Esophagus muscularis mucosa (tissue), 4 donors: ENCODE measurements at places on chromosomes 4 and X. TPM values are rescaled to one million over a fixed set of nuclear protein-coding genes. Genes with fewer than 3 reads are reported as not detected.

- DNase-seq = no peak
- no peaks in the 10 kb centered on the region for H3K36me3 ChIP-seq
- no peaks in the 10 kb centered on the region for H3K4me1 ChIP-seq
- H3K4me3 ChIP-seq = no peak overlapping the region
- H3K27ac ChIP-seq = peak overlapping the region; percentile 74
Observed at GRCh38 chrX:10101269-10101668, 55.5 kb upstream of the CLCN4 start.

DNA sequence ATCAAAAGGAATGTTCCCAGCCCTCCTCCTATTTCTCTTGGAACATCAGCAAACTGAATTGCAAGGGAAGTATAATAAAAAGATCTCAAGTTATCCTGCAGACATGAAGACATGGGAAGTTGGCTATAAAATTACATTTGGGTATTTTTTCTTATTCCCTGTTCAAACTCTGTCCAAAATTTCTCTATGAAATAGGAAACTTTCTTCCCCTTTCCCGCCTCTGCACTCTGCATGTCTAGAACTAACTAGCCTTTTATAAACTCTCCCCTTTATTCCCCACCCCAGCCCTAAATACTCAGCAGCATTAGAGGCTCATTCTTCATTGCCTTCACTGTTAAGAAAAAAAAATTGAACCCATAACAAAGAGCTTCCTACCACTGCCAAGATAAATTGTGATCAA lies 126.7 kb upstream of the EDNRA start:
- no peak for DNase-seq
- no peaks in the 10 kb centered on the region for H3K4me1 ChIP-seq
- no peak overlapping the region for H3K27ac ChIP-seq
- no peaks in the 10 kb centered on the region for H3K27me3 ChIP-seq
- H3K36me3 ChIP-seq = no peaks in the 10 kb centered on the region

- no peaks in the 10 kb centered on the region for H3K4me1 ChIP-seq
- no peak overlapping the region for H3K4me3 ChIP-seq
- H3K27ac ChIP-seq = no peak overlapping the region
Observed at GRCh38 chr4:1491328-1492141, 85.3 kb upstream of the NKX1-1 start.

GRCh38 chr4:100838286-100838685 lies 320.5 kb upstream of the EMCN start:
- no peaks in the 10 kb centered on the region for H3K36me3 ChIP-seq
- H3K4me3 ChIP-seq = no peak overlapping the region
- DNase-seq = no peak

GRCh38 chr4:71253545-71253944 lies 85.3 kb upstream of the SLC4A4 start:
- no peaks in the 10 kb centered on the region for H3K36me3 ChIP-seq
- no peak overlapping the region for H3K4me3 ChIP-seq
- no peaks in the 10 kb centered on the region for H3K27me3 ChIP-seq
- H3K27ac ChIP-seq = no peak overlapping the region

GRCh38 chr4:159014859-159015258 lies 88.0 kb upstream of the RAPGEF2 start:
- peaks cover 6% of the 10 kb centered on the region for H3K4me1 ChIP-seq
- no peak overlapping the region for H3K27ac ChIP-seq
- H3K4me3 ChIP-seq = no peak overlapping the region
- no peaks in the 10 kb centered on the region for H3K36me3 ChIP-seq

GRCh38 chr4:175421506-175421905 lies 390.6 kb downstream of the GPM6A start:
- no peaks in the 10 kb centered on the region for H3K27me3 ChIP-seq
- H3K4me3 ChIP-seq = no peak overlapping the region
- DNase-seq = no peak
- H3K27ac ChIP-seq = no peak overlapping the region

GRCh38 chrX:17521871-17522693 lies 147.1 kb downstream of the NHS start:
- no peaks in the 10 kb centered on the region for H3K27me3 ChIP-seq
- no peak overlapping the region for H3K4me3 ChIP-seq
- no peaks in the 10 kb centered on the region for H3K36me3 ChIP-seq
- DNase-seq = no peak
- H3K4me1 ChIP-seq = peaks cover 7% of the 10 kb centered on the region
- no peak overlapping the region for H3K27ac ChIP-seq

DNA sequence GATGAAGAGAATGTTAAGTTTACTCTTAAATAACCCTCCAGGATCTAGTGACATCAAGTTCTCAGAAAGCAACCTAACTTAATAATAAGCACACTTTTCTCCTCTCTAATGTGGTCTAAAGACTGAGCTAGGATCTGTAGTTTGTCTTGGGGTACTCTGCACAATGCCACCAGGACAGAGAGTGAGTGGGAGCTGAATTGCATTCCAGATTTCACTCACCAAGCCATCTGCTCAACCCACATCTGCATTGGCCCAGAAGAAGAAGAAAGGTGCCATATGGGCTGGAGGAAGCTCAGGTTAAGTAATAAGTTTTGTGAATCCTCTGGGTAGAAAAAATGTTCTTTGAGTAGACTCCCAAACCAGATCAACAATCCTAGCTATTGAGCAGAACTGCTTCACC lies 384.6 kb downstream of the PPP3CA start:
- no peak overlapping the region for H3K4me3 ChIP-seq
- H3K27ac ChIP-seq = no peak overlapping the region
- DNase-seq = no peak
- H3K36me3 ChIP-seq = no peaks in the 10 kb centered on the region
- H3K27me3 ChIP-seq = no peaks in the 10 kb centered on the region

DNA sequence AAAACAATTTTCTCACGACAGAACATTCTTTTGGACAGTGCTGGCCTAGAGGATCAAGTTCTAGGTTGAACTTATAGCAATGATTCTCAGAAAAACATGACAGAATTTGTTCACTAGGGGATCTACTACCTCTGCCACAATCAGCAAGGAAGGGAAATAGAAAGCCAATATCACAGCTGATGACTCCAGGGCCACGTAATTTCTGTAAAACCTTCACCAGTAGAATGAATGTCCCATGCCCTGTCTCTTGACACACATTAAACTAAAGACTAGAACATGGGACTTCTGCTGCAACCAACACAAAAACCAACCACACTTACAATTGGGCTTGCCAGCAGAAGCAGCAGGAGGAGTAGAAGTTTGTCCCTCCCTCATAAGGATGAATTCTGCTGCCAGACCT lies 86.0 kb upstream of the NPFFR2 start:
- H3K4me3 ChIP-seq = no peak overlapping the region
- H3K27ac ChIP-seq = no peak overlapping the region
- no peaks in the 10 kb centered on the region for H3K36me3 ChIP-seq
- DNase-seq = no peak
- no peaks in the 10 kb centered on the region for H3K4me1 ChIP-seq
- H3K27me3 ChIP-seq = no peaks in the 10 kb centered on the region

GRCh38 chr4:44493924-44494323 lies 45.3 kb upstream of the KCTD8 start:
- H3K4me1 ChIP-seq = no peaks in the 10 kb centered on the region
- no peak overlapping the region for H3K27ac ChIP-seq
- H3K4me3 ChIP-seq = no peak overlapping the region
- no peaks in the 10 kb centered on the region for H3K36me3 ChIP-seq
- DNase-seq = no peak

GRCh38 chr4:176563591-176563990 lies 229.1 kb downstream of the VEGFC start:
- no peak for DNase-seq
- no peaks in the 10 kb centered on the region for H3K27me3 ChIP-seq
- H3K36me3 ChIP-seq = no peaks in the 10 kb centered on the region

GRCh38 chr4:56077676-56078075 lies 128.9 kb downstream of the CEP135 start:
- H3K4me1 ChIP-seq = no peaks in the 10 kb centered on the region
- H3K27me3 ChIP-seq = no peaks in the 10 kb centered on the region
- no peak overlapping the region for H3K27ac ChIP-seq
- DNase-seq = no peak
- H3K36me3 ChIP-seq = no peaks in the 10 kb centered on the region
- H3K4me3 ChIP-seq = no peak overlapping the region

DNA sequence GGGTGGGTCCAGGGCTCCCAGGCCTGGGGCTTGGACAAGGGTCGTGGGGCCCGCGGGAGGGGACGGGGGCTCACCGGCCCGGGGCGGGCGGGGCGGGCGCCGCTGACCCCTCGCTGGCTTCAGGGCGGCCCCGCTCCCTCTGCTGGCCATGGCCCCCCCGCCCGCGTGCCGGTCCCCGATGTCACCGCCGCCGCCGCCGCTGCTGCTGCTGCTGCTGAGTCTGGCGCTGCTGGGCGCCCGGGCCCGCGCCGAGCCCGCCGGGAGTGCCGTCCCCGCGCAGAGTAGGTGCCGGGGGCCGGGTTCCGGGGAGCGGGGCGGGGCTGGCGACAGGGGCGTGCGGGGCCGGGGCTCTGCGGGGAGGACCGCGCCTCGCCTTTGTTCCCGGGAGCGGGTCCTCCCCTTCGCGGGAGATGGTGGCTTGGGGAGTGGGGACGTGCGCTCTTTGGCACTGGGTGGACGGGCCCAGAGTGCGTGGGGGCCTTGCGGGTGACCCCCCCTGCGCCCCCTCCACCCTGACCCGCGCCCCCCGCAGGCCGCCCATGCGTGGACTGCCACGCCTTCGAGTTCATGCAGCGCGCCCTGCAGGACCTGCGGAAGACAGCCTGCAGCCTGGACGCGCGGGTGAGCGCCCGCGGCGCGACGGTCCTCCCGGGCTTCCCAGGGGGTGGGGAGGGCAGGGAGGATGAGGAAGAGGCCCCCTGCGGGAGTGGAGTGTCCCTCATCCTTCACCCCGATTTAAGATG lies 16.8 kb upstream of the NAT8L start:
- no peaks in the 10 kb centered on the region for H3K36me3 ChIP-seq
- no peak for DNase-seq
- H3K27me3 ChIP-seq = peaks cover 84% of the 10 kb centered on the region
- peaks cover 34% of the 10 kb centered on the region for H3K4me1 ChIP-seq
- peak overlapping the region; percentile 65 for H3K4me3 ChIP-seq

DNA sequence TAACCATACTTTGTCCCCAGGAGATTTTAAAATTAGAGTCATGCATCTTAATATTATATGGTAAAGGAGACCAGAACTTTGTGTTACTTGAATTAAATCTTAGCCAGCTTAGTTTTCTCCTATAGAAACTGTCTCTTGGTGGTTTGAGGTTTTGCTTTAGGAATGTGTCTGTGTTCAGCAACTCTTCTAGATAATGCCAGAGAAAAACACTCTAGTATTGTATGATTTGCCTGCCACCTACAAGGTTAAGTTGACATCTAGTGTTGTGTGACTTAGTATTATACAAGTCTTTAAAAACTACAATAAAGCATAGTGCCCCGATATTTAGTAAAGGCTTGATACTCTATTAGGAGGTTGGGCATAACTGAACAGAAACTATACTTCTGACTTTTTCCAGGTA lies 2.1 kb downstream of the UGT8 start:
- DNase-seq = no peak
- H3K27me3 ChIP-seq = peaks cover 5% of the 10 kb centered on the region
- H3K27ac ChIP-seq = no peak overlapping the region

GRCh38 chr4:123825596-123826291 lies 429.1 kb downstream of the SPRY1 start:
- H3K27ac ChIP-seq = no peak overlapping the region
- H3K36me3 ChIP-seq = no peaks in the 10 kb centered on the region
- peaks cover 29% of the 10 kb centered on the region for H3K4me1 ChIP-seq
- DNase-seq = no peak

DNA sequence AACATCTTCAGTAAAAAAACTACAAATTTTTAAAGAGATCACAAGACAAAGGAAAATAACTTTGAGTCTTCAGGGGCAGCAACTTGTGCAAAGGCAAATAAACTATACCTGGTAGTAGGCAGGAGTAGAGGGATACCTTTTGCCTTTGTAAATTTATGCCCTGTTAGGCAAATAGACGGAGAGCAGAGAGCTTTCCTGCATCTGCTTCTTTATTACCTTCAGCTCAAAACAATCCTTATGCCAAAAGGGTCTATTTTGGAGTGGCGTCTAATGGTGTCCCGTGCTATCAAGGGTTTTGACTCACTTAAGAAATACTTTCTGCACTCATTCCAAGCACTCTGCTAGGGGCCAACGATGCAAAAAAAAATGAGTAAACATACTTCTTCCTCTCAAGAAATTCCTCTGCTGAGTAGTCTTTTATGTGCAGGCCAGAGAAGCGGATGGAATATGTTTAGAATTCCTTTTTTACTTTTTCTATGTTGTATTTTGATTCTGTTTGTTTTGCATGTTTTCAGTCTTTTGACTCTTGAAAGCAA lies 131.9 kb downstream of the ANXA5 start:
- DNase-seq = no peak
- H3K36me3 ChIP-seq = no peaks in the 10 kb centered on the region
- no peaks in the 10 kb centered on the region for H3K4me1 ChIP-seq
- no peak overlapping the region for H3K4me3 ChIP-seq
- no peaks in the 10 kb centered on the region for H3K27me3 ChIP-seq
- no peak overlapping the region for H3K27ac ChIP-seq

DNA sequence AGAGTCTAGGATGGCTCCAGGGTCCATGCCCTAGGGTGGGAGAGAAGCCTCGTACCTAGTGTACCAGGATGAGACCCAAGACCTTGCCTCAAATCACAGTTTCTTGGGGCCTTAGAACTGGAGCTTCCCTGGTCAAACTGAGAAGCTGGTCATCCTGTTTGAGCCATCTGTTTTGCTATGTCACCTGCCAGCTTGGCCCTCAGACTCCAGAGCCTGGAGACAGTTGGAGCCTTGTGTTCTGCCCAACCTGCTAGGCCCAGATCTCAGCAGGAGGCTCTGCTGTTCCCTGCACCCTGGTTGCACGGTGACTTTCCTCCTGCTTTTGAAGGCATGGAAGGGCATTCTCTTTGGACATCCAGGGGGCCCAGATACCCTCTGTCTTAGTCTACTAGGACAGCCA lies 206.3 kb upstream of the ATP6AP2 start:
- H3K36me3 ChIP-seq = no peaks in the 10 kb centered on the region
- no peak overlapping the region for H3K4me3 ChIP-seq
- H3K27me3 ChIP-seq = no peaks in the 10 kb centered on the region
- H3K4me1 ChIP-seq = no peaks in the 10 kb centered on the region
- no peak for DNase-seq

GRCh38 chr4:4521731-4522130 lies 20.1 kb downstream of the STX18 start:
- no peak overlapping the region for H3K4me3 ChIP-seq
- no peak overlapping the region for H3K27ac ChIP-seq
- no peak for DNase-seq

GRCh38 chr4:79676705-79677104 lies 268.7 kb upstream of the GK2 start:
- H3K4me1 ChIP-seq = peaks cover 9% of the 10 kb centered on the region
- no peaks in the 10 kb centered on the region for H3K27me3 ChIP-seq
- H3K36me3 ChIP-seq = no peaks in the 10 kb centered on the region
- no peak overlapping the region for H3K27ac ChIP-seq
- no peak overlapping the region for H3K4me3 ChIP-seq
- no peak for DNase-seq

ITIH6 gene
- not detected for total RNA-seq

CSAG3 gene
- total RNA-seq = not detected

AWAT2 gene
- total RNA-seq = not detected

SMIM31 gene
- not detected for total RNA-seq

RIBC1 gene
- 0.42 TPM for total RNA-seq

TMEM271 gene
- 0.19 TPM for total RNA-seq

GPR143 gene
- total RNA-seq = 0.29 TPM

FREM3 gene
- not detected for total RNA-seq
